Stimulated activated CD4-positive, alpha-beta T cell treated with anti-CD3 and anti-CD28 coated beads, Interleukin-1b, Interleukin-23, amount 100 ng/mL, for 4 hours (primary cell): ENCODE measurements at places on chromosomes 5 and 9.
A peak's percentile ranks its signal among the peaks of the same experiment; 100 is the strongest.

GRCh38 chr5:109853377-109853776, 163.7 kb downstream of the MAN2A1 start:
- DNase-seq: no peak

GRCh38 chr5:140633501-140633900, 526 bp upstream of the CD14 start:
- DNase-seq: no peak

DNA sequence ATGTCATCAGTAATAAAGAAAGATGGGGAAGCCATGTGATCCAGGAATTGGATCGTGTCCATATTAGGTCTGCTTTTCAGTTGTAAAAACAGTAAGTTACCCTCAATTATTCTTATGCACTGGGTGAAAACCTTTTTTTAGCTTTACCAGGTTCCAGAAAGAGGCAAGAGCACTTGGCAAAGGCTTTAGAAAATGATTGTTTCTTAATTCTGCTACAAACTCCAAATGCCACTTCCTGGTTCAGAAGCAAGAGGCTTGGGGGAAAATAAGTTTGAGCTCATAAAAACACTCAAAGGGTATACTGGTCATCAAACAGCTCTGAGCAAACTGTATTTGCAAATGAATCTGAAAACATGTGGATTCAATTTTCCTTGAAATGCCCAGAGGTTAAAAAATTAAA, 615.6 kb downstream of the EBF1 start:
- no peak for DNase-seq

DNA sequence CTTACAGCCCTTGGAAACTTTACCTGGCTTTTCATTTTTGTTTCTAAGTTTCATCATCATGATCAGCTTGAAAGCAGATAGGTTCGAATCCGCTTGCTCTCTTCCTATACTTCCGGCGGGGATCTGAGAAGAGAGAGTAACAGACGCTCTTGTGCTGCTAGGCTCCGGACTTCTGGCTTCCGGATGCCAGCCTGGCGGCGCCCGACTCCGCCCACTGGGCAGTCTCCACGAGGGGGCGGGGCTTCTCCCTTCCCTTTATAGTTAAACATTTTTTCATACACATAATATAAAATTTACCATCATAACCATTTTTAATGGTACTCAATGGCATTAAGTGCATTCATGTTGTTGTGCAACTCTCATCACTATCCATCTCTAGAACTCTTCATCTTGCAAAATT, 49.5 kb upstream of the ELOVL7 start:
- no peak for DNase-seq

GRCh38 chr9:14992081-14992480, 81.9 kb upstream of the FREM1 start:
- no peak for DNase-seq

GRCh38 chr9:27591093-27591492, 17.8 kb upstream of the C9orf72 start:
- DNase-seq: no peak

DNA sequence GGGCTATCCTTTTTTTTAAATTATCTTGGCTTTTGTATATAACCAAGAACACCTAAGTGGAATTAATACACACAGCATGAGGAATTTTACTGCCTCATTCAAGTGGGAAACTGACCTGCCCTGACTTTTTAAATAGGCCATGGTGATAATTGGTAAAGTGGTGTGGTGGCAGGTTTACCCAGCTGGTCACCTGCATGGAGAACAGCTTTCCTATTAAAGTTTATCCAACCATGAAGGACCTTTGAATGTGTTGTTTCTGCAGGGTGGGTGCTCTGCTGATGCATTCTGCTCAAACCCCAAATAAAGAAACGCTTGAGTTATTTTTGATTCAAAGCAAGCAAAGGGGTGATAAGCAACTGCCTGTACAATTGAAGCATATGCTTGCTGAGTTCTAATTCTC, 261.0 kb upstream of the GRIN3A start:
- no peak for DNase-seq

GRCh38 chr5:144117412-144117811, 53.0 kb downstream of the YIPF5 start:
- no peak for DNase-seq

DNA sequence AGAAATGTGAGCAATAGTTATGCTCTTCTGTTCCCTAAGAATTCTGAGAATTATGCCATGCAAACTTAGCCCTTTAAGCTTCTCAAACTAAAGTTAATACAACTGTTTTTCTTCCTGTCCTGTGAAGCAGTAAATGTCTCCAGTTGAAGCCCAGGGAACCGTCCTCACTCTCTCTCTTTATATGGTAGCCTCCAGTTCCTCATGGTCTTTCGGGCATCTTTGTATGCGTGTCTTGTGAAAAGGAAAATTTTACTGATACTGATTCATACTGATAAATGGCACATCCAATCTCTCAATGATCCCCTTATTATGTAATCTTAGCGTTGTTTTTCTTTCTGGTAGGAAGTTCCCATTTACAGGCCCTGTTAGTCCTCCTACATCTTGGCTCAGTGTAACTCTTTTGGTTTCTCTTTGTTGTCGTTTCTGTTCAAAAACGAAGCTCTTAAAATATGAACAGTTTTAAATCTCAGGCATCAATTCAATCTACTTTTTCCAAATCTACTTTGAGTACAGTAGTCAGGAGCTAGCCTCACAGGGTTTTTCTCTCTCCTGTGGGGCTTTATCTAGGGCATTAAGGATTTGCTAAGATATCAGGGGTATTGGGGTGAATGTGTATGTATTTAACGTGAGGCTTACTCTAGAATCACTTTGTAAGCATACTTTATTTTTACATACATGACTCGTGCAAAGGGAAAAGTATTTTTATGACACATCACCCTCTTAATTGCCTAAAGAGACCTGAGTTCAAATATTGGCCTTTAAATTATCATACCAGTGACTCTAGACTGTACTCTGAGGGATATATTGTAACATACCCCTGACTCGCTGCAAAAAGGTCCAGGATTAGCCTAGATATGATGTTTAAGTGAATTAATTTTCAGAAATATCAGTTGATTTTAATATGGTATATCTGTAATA, 258.0 kb downstream of the NR3C1 start:
- no peak for DNase-seq

- DNase-seq: no peak
These were observed 144.2 kb upstream of the RAI14 start for GRCh38 chr5:34511915-34512314.

GRCh38 chr5:170402508-170402907, 13.3 kb upstream of the KCNMB1 start:
- DNase-seq: no peak

- DNase-seq: no peak
These were observed 387.0 kb upstream of the RFX3 start for GRCh38 chr9:3912817-3913216.

- DNase-seq: peak; percentile 68
These were observed 55.2 kb upstream of the NEK6 start for GRCh38 chr9:124202447-124202971.

DNA sequence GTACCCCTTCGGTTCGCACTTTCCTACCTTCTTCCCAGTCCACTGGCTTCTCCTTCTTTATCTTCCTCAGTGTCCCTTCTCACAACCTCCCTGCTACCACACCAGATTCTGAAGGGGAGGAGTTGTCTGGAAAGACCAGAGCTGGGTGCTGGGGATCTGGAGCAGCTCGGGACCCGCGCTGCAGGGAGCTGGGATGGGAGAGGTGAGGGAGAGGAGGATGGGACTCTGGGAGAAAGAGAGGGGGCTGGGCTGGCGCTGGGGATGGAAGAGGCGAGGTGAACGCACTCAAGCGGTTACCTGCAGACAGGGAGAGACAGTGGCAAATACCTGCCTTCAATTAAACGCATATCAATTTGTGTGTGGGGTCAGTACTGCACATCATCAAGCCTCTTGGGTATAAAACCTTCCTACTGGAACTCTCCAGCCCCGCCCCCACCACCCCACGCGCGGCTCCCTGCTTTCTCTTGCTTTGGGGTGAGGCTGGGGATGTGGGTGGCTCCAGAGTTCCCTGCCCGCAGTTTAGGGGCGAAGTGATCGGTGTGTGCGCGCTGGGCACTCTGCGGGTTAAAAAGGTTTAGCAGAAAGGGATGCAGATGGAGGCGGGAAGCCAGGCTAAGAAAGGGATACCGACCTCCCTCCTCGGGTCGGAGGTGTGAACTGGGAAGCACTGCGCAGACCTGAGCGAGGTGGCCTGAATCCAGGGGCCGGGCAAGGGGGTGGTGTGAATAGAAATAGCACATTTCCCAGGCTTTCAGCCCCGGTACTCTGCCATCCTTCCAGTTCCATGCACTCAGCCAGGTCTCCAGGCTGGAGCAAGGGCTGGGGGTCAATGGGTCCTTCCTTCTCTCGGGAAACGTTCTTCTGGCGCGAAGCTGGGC, 977 bp upstream of the PAM start:
- peak; percentile 22 for DNase-seq

DNA sequence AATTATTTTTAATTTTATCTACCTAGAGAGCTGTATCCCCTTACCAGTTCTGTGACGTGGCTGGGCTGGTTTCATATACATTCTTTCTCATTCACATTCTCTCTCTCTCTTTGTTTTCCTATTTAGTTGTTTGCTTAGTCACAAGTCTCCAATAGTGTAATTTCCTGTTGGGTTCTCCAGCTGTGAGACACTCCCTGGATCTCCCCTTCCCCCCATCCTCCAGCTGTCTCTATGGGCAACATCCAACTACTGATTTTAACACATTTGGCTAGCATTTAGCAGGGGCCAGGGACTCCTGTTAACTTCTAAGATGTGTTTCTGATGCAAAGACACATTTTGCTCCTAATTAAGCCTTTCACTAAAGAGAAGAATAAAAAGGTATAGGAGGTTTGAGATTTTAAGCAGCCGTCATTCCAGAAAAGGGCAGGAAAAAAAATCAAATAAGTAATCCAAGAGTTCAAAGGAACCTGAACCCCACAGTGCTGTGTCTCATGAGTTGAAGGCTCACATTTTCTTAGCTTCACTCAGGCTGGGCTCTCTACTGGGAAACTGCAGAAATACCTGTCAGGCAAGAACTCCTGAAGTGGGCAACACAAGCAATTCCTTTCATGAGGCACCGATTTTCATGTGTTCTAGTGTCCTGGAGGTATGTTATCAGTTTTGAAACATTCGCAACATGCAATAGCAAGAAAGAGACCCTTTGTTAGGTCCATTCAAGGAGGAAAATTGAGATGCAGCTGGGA, 198.7 kb upstream of the C9orf72 start:
- no peak for DNase-seq

- DNase-seq: no peak
These were observed 36.4 kb upstream of the CCDC152 start for GRCh38 chr5:42720251-42720650.

- no peak for DNase-seq
These were observed 2.0 kb downstream of the CTNNAL1 start for GRCh38 chr9:109011231-109011671.

DNA sequence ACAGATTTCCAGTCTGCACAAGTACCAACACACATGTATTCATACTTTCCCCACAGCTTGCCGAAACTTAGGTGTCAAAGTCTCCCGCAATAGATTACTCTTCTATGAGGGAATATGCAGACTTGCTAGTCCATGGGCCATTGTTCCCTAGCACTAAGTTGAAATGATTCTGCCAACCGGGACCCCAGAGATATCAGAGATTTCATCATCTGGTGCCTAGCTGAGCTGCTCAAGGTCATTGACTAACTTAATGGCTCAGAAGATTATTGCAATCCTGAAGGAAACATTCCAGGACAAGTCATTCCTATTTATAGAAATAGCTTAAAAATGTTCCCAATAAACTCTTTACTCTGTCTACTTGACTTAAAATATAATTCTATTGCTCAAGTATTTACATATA, 202.6 kb downstream of the PIK3R1 start:
- no peak for DNase-seq

DNA sequence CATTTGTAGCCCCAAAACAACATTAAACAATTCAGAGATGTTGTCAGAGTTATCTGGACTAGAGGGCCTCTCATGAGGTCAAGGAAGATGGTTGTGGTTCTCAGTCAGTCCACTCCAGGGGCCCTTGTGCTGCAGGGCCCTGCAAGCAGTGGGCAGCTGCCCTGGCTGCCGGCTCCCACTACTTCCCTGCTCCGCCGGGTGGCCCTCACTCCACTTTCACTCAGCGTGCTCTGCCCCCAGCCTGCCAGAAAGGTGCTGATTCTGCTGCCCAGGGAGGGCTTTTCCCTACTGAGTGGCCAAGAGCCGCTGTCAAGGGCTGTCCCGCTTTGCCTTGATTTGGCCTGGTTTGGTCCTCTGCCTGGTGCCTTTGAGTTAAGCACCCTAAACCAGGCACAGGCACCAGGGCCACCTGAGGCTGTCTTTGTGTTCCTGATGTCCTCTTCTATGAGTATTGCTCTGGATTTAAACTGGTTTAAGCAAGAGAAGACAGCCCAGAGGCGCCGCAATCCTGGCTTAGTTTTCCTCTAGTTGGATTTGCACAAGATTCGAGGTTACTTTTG, 117.2 kb downstream of the GADD45G start:
- no peak for DNase-seq

DNA sequence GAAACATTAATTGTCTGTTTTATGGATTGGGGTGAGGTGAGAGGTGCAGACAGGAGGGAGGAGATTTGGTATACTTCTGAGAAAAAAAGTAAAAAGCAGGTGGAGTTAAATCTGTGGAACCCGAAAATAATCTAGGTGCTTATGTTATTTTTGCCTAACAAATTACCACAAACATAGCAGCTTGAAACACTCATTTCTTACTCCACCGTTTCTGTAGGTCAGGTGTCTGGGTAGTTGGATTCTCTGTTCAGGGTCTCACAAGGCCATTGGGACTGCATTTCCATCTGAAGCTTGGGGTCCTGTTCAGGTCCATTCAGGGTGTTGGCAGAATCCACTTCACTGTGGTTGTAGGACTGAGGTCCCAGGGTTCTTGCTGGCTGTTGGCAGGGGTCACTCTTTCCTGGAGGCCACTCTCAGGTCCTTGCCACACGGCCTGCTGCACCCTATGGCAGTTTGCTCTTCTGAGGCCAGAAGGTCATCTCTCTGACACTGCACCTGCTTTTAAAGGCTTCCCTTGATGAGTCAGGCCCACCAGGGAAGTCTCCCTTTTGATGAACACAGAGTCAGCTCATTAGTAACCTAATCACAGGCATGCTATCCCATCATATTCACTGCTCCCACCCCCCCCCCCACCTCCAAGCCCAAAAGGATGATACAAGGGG, 82.2 kb downstream of the TRIO start:
- no peak for DNase-seq

- DNase-seq: no peak
These were observed 183.4 kb downstream of the GOLPH3 start for GRCh38 chr5:31990701-31991110.

GRCh38 chr9:114291064-114291474, 31.8 kb upstream of the ORM1 start:
- peak; percentile 67 for DNase-seq

DNA sequence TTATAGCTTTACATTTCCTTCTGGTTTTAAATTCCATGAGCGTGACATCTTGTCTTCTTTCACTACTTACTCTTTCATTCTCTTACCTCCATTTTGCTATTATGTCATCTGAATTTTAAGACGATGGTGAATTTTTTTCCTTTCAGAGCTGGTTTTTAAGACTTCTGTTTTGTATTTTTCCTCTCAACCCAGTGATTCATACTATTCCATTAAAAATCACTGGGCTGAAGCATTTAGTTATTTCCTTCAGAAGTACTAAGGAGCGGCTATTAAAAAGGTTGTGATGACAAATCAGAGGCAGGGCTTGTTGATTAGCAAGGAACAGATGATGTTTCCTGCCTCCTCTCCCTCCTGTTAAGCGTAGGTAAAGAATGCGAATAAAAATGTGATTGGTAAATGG, 16.5 kb downstream of the AGXT2 start:
- DNase-seq: no peak

GRCh38 chr5:88480801-88481499, 212.3 kb upstream of the TMEM161B start:
- no peak for DNase-seq

- DNase-seq: no peak
These were observed 10.2 kb downstream of the NIPBL start for GRCh38 chr5:36886791-36887190.

- no peak for DNase-seq
These were observed 218.1 kb upstream of the CD180 start for GRCh38 chr5:67414712-67415111.
